ENCODE measurements at places on chromosomes 13 and 19.

DNA sequence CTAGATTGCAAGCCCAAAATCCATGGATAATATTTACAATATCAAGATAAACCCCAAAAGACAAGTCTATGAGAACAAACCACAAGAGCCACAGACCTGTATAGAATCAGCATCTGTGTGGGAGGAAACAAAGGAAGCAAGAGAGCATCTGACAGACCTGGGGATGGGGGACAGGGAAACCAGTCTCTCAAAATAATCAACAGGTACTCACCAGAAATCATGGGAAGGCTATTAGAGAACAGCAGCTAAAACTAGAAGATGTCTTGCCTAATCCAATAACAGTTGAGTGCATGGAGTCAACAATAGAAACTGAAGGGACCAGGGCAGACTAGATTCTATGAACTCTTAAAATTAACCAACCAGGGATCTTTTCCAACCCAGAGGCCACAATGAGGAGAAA, 8.7 kb downstream of the SLC6A16 start:
- no peak for DNase-seq

DNA sequence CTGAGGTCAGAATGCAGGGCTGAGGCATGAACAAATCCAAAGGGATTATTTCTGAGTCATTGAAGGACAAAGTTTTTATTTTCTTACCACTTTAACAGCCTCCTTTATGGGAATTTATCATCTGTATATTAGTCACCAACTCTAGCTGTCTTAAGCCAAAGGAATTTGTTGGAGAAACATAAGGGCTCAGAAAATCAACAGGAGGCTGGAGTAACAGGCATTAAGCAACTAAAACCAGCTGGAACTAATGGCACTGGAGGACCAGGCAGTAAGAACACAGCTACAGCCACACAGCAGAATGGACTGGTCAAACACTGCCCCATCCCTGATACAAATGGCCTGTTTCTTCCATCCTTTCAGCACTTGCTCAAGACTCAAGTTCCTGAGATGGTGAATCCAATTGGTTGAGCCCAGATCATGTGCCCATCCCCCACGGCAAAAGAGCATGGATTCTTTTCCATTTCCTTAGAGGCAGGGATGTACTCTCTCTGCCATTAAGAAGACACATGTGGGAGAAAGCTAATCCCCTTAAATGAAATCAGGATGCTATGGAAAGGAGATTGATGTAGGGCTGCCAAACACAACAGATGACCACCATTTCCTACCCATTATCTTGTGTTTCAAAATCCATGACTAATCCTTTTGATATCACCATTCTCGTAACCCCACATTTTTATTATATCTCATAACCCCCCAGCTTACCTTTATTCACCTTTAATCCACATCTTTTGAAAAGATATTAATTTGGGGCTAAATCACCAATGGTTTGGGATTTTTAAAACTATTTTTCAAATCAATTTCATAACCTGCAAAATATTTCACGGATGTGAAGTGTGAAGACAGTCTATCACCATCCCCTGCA, 157.0 kb upstream of the FNDC3A start:
- peak; percentile 95 for DNase-seq

DNA sequence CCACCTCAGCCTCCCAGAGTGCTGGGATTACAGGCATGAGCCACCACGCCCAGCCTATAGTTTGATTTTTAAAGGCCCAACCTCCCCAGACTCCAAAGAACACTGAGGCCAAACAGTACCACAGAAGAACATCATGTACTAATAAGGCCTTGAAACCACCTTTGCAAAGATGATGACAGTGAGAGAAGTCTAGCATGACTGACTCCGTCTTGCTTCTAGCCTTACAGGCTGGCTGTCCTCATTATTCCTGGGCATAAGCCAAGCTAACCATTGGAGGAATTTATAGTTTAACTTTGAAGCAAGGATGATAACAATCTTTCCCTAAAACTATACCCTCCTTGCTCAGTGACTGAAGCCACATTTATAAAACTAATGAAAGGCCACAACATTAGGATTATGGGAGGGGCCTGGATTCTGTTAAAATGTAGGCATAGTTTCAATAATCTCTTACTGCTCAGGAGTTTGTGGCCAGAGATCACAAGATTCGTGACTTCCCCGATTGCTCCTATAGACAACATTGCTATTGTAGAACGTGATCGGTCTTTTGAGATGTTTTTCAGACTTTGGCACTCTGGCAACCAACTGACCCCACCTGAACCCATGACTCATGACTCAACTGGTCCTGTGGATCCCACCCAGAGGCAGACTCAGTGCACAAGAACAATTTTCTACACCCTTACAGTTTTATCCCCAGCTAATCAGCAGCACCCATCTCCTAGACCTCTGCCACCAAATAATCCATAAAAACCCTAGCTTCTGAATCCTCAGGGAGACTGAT, 17.6 kb downstream of the GPR42 start:
- DNase-seq, result no peak

- no peak for DNase-seq
These were observed 93.3 kb upstream of the SLC15A1 start for GRCh38 chr13:98845742-98846141.

GRCh38 chr13:93290503-93290902, 63.9 kb downstream of the GPC6 start:
- DNase-seq, result peak; percentile 20

DNA sequence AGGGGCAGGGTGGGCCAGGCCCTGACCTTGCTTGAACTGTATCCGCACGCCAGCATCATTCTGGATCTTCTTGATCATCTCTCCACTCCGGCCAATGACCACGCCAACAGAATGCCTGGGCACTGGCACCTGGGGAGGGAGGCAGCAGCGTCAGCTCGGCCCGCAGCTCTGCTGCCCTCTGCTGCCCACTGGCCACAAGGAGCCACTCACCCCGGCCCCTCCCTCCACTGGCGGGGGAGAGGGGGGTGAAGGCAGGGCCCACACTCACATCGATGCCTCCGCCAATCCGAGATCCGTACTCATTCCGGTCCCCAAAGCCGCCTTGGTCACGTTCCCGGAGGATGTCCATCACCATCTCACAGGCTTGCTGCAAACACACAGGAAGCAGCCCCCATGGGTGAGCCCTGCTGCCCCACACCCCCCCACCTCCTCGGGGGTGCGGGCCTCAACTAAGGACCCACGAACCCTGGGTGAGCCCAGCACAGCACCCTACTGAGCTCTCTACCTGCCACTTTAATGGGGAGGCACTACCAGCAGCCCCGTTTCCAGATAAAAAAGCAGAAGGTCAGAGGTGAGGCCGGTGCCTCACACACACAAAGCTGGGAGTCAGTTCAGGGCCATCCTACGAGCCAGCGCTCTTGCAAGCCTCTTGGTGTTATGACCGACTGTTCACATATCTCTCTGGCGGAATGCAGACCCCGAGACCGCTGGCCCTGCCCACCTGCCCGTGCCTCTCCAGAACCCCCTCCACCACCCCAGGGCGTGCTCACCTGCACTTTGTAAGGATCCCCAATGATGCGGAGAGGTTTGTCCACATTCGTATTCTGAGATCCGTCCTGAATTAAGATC, 6.7 kb downstream of the KHSRP start:
- peak; percentile 14 for DNase-seq

- DNase-seq, result no peak
These were observed 117.6 kb upstream of the SPATA13 start for GRCh38 chr13:24042710-24043440.

DNA sequence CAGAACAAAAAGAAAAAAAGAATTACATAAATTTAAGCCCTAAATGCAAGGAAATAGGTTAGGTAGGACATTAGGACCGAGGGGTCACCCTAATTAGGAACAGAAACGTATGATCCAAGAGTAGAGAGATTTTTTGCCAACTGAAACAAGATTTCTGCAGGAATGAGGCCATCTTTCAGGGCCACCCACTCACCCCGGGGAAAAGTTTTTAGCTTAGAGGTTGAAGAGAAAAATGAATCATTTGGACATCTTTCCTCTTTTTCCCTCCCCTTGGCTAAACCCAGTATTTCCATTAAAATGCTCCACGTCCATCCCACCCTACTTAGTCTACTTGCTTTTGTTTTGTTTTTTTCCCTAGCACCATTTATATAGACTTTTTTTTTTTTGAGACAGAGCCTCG, 10.6 kb upstream of the PNMA8A start:
- peak; percentile 49 for DNase-seq

DNA sequence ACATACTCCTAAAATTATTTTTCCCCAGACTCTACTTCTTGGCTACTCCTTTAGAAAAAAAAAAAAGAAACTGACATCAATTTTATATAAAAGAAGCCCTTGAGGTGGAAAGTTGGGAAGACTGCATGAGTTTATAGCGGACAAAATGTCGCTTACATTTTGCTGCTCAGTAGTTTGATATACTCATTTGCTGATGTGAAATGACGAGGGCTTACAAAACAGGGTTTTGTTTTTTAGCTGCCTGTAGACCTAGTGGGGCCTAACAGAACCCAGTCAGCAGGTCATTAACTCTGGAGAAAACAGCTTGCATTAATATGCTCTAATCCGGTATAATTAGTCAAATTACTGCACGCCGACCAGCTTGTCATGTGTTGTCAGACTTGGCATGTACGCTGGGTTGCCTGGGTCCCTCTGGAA, 37.6 kb upstream of the MAB21L1 start:
- no peak for DNase-seq

DNA sequence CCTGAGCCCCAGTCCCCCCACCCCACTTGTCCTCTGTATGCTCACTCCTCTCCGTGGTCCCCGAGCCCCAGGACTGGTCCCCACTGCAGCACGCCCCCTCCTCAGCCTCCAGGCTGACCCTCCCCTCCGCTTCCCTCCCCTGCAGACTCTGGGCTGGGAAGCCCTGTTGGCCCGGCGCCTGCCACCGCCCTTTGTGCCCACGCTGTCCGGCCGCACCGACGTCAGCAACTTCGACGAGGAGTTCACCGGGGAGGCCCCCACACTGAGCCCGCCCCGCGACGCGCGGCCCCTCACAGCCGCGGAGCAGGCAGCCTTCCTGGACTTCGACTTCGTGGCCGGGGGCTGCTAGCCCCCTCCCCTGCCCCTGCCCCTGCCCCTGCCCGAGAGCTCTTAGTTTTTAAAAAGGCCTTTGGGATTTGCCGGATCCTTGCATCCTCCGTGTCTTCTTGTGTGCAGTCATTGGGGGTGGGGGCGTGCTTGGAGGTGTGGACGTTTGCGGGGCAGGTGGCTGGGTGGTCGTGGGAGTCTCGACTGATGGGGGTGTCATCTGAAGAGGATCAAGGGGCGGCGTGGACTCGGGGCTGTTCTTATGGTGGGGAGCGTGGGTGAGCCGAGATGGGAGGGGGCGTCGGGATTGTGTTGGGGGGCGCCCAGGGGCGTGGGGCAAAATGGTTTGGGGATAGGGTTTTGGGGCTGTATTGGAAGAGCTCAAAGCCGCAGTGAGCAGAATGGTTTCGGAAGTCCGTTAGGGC, 3.5 kb downstream of the PTGER1 start:
- no peak for DNase-seq

- no peak for DNase-seq
These were observed 151.3 kb upstream of the IPO5 start for GRCh38 chr13:97802213-97802612.

GRCh38 chr13:40456397-40456953, 210.0 kb downstream of the FOXO1 start:
- DNase-seq, result no peak

GRCh38 chr13:76925115-76925514, 23.2 kb upstream of the ACOD1 start:
- no peak for DNase-seq

DNA sequence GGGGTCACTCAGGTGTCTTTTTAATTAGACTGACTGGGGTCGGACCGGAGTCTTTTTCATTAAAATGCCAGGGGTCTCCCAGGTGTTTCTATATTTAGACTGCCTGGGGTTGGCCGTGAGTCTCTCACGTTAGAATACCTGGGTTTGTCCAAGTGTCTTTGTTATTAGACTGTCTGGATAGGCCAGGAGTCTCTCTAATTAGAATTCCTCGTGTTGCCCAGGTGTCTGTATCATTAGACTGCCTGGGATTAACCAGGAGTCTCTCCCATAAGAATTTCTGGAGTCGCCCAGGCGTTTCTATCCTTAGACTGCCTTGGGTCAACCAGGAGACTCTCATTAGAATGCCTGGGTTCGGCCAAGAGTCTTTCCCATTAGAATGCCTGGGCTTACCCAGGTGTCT, 1445.7 kb downstream of the UQCRFS1 start:
- DNase-seq, result no peak

DNA sequence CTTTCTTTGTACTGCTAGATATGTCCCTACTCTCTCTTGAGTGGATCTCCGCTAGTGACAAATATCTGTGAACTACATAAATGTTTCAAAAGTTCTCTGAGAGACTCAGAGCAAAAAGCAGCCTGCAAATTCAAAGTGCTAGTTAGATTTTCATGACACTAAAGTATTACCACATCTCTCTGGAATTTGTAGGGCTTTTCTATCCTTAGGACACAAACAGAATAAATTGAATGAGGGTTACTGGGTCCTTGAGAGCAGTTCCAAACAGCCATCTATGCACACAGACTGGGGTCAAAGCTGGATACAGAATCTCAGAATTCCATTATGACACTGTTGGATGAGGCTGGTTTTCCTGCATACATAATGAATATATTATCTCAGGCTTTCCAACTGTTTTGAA, 953.2 kb downstream of the DIAPH3 start:
- no peak for DNase-seq

DNA sequence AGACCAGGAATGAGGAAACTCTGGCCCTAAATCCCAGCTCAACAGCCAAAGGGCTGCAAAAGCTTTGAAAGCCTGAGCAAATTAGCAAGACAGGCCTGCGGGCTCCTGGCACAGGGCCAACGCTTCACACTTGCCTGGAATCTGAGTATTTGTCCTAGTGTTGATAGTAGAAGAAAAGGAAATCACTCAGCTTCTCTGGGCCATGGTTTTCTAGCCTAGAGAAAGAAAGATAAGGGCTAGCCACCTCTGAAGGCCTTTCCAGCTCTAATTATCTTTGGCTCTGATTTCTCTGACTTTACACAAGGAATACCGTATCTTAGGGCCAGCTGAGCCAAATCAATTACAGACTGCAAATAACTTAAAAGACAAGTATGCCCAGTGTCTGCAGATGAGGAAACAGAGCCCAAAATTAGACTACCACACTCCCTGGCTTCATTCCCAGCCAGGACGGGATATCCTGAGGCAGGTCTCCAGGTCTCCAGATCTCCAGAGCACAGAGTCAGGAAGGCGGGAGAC, 69.6 kb downstream of the STK24 start:
- peak; percentile 63 for DNase-seq

DNA sequence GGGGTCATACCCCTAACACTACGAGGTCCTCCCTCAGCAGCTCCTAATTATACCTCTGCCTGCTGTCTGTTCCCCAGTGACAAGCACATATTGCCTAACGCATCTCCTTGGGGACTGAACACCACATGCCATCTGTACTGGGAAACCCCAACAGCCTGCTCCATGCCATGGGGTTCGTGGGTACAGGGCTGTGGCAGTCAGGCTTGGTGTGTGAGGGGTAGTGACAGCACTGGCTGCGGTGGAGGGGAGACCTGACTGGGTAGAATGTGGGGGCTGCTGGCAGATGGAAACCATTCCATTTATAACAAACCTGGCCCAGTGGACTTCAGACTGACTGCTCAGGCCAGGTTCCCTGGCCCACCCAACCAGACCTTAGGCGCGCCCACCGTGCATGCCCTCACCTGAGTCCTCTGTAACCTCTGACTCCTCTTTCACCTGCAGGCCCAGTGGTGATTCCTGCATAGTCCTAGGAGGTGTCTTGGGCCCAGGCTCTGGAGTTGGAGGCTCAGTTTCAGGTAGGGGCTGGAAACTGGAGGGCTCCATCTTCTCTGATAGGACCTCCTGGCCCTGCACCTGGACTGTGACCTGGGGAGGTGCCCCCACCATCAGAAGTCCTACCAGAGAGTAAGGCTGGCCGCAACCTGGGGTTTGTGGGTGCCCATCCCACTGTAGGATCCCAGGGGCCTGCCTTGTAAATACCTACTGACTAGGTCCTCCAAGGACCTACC, 3.0 kb downstream of the MZF1 start:
- DNase-seq, result no peak

- DNase-seq, result no peak
These were observed 4.6 kb downstream of the FAM187B start for GRCh38 chr19:35223862-35224505.

Measured in fibroblast of skin of scalp (primary cell).